ENCODE measurements at places on chromosomes 2 and 18.

DNA sequence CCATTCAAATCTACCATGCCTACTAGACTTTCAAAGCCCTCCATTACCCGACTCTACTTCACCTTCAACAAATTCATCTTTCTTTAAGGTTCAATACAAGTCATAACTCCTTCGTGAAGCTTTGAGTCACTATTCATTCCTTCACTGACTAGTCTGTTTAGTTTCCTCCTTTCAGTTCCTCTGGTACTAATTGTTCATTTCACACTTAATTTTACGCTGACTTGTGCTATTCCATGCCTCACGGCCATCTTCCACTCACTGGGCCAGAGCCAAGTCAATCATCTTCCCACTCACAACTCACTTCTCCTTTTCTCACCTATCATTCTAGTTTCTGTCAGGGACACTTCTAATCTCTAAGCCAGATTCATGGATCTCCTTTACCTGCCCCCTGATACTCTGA is 136.2 kb downstream of the MTX2 start:
- no peak for DNase-seq

DNA sequence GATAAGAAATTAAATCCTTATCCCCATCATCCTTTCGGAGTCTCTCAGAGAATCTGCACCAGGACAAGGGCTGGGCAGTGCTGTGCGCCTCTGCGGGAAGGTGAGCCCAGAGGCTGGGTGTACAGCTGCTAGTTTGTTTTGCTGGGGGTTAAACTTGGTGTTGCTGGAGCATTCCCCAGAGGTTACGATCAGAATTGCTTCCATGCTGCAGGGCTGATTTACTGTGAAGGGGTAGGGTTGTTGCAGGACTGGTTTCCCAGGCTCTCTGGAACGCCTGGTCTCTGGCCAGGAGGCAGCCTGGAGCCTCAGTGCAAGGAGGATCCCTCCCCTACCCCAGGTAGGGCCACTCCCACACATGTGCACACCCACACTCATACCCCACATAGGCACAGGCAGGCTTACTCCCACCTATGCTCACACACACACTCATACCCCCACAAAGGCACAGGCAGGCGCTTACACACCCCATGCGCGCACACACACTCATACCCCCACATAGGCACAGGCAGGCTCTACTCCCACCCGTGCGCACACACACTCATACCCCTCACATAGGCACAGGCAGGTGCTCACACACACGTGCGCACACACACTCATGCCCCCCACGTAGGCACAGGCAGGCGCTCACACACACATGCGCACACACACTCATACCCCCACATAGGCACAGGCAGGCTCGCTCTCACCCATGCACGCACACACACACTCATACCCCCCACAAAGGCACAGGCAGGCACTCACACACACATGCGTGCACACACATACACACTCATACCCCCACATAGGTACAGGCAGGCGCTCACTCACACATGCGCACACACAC is 11.3 kb downstream of the CNNM4 start:
- DNase-seq, result no peak

DNA sequence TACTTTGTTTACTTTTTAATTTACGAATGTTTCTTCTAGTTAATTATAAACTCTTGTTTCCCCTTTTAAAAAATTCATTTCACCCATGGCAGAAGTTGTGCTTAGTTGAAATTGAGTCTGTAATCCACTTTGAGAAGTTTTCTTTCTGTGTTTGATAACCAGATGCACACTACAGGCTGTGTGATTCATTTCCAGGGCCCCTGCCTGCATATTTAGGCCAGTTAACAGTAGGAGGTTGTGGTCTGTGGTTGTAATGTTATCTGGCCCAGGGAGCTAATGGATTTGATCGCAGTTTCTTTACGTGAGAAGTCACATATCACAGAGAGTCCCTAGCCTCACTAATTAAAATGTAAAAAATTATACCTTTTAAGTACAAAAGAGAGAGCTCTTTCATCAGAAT is 3.3 kb downstream of the CDH7 start:
- DNase-seq, result no peak

- peak; percentile 71 for DNase-seq
Measured at GRCh38 chr2:127859712-127860085, 1.7 kb upstream of the POLR2D start.
